CD4-positive, alpha-beta T cell treated with Interleukin-1 beta for 1 hour (primary cell): ENCODE measurements at places on chromosomes 13 and 19.
A peak's percentile ranks its signal among the peaks of the same experiment; 100 is the strongest.

DNA sequence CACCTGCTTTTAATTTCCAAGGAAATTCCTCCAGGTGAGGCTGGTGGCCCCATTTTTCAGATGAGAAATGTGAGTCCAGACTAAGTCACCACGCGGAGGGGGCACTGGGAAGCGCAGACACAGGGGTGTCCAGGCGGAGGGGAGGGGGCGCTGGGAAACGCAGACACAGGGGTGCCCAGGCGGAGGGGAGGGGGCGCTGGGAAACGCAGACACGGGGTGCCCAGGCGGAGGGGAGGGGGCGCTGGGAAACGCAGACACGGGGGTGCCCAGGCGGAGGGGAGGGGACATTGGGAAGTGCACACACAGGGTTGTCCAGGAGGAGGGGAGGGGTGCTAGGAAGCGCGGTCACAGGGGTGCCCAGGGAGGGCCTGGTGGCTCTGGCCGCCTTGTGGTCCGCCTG is 3.5 kb downstream of the GRK1 start:
- no peak for DNase-seq

GRCh38 chr13:28530729-28531076 is 35.8 kb upstream of the FLT1 start:
- no peak for DNase-seq

DNA sequence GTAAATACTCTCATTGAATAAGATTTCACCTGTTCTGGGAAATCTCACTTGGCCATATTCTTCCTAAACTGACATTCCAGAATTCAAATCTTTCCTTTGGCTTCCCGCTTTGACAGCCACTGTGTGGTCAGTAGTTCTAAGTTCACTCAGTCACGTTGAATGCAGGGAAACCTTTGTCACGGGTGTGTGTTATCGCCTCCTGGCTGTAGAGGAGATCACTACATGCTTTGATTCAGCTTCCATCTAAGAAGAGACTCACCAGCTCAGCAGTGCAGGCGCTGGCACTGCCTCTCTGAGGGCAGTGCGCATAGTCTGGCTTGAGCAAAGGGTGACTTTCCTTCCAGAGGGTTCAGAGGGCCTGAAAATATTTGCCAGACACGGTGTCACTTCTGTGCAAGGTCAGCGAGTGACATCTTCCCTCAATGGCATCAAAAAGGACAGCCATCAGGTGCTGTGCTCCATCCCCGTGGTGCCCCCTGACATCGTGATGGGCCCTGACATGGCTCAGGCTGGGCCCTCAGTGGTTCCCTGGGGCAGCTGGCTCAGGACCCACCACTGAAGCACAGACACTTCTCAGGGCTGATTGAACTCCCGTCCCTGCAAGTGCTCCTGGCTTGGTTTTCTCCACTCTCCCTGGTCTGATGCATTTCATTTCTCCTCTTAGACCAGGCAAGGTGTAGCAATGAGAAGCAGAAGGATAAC is 635.4 kb upstream of the ARGLU1 start:
- DNase-seq, result no peak

GRCh38 chr13:29323954-29324353 is 271.5 kb downstream of the SLC7A1 start:
- DNase-seq, result no peak

GRCh38 chr19:55086730-55087541 is 11.3 kb downstream of the EPS8L1 start:
- peak; percentile 59 for DNase-seq

DNA sequence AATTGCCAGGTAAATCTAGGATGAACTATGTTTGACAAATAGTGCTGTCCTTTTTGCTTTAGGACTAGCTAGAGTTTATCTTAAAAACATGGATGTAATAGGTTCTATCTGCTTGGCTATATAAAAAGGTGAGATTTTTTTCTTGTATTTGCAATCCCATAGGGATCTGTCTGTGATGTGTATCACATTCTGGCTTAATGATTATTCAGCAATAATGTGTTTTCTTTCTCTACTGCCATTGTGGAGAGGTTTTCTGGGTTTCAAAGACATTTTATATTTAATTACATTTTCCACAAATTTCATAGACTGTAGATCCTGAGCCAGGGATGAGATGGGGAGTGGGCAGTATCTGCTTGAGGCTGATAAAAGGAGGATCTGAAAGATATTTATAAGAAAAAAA is 277.8 kb upstream of the SLITRK5 start:
- DNase-seq, result no peak

GRCh38 chr13:36288794-36289391 is 8.7 kb downstream of the CCDC169 start:
- DNase-seq, result no peak

DNA sequence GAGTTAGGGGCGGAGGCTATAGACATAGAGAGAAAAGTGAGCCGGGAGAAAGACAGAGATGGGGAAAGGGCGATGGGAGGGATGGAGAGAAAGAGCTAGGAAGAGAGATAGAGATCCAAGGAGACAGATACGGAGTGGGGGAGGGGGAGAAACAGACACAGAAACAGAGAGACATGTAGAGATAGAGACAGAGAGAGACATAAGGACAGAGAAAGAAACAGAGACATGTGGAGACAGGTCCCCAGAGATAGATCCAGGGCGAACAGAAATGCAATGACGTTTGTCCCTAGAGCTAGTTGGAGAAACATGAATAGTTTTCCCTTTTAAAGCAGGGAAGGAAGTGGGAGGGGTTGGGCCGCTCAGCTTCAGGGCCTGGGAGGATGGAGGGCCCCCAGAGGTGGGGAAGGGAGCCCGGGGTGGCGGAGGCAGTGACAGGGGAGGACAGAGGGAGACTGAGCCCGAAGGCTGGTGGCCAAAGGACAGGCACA is 4.6 kb downstream of the PPP1R14A start:
- DNase-seq, result no peak

GRCh38 chr13:22243469-22244163 is 572.7 kb downstream of the FGF9 start:
- no peak for DNase-seq

GRCh38 chr19:45781214-45782161 is 802 bp downstream of the DMPK start:
- DNase-seq, result no peak

DNA sequence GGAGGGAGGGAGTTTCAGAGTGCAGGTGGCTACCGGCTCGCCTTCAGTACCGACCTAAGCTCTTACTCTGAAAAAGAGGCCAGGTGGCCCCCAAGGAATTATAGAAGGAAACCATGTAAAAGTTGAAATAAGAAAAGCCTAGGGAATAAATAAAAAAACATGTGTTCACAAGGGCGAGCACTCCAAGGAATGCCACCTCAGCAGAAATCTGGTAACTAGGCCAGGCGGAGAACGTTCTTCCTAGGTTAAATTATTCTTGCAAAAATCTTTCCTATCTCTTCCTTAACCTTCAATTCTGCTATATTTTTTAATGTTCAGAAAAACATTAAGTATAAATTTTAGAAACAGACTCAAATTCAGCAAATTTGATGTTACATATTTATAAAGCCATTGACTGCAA is 1260.3 kb upstream of the SLC10A2 start:
- no peak for DNase-seq

- DNase-seq, result no peak
Measured at GRCh38 chr13:31134039-31134711, 27.5 kb downstream of the HSPH1 start.

GRCh38 chr19:51751655-51752054 is at the start of gene FPR1:
Gene FPR1 (minus strand): TSS chr19:51751878. CDS start chr19:51746994, 4,884 bp downstream.
- no peak for DNase-seq

GRCh38 chr19:13229246-13229645 is 79.0 kb downstream of the IER2 start:
- DNase-seq, result no peak

- no peak for DNase-seq
Measured at GRCh38 chr13:37706041-37706440, 107.5 kb upstream of the POSTN start.

GRCh38 chr19:3462991-3463713 is 17.2 kb downstream of the SMIM24 start:
- no peak for DNase-seq

DNA sequence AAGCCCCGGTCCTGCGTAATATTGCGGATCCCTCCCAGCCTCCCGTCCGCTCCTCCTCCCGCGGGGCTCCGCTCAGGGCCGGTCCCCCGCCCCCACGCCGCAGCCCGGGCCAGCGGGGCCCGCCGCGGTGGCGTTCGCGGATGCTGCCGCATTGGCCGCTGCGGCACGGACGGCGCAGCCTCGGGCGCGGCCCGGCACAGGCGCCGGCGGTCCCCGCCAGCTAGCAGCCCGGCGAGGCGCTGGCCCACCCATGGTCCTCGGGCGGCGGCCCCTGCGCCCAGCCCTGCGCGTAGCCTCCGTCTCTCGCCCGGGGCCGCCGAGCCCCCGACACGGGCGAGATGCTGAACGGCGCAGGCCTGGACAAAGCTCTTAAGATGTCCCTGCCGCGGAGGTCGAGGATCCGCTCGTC is at the start of gene ATP8A2:
ATP8A2 (plus strand) TSS at position 100 of the 409 bp plus-strand sequence; CDS start at position 339, 239 bp downstream.
- DNase-seq, result no peak

DNA sequence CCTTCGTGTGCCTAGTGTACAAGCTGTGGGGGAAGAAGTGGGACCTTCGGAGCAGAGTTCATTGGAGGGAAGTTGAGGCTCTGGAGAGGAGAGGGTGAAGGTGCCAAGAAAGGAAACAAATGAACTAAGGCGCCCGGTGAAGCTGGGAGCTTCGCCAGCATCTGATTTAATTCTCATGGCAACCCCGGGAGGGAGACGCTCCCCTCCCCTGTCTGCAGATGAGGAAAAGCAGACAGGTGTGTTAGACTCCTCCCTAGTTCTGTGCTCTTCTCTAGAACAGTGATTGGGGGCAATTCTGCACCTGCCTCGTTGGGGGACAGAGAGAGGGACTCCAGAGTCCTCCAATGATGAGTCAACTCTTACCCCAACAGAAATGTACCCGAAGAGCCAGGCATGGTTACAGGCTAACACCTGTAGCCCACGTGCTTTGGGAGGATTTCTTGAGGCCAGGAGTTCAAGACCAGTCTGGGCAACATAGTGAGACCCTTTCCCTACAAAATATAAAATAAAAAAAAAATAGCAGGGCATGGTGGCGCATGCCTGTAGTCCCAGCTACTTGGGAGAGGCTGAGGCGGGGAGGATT is 4.2 kb downstream of the SSC5D start:
- no peak for DNase-seq

GRCh38 chr19:40223135-40223822 is 3.2 kb downstream of the CCNP start:
- peak; percentile 55 for DNase-seq

DNA sequence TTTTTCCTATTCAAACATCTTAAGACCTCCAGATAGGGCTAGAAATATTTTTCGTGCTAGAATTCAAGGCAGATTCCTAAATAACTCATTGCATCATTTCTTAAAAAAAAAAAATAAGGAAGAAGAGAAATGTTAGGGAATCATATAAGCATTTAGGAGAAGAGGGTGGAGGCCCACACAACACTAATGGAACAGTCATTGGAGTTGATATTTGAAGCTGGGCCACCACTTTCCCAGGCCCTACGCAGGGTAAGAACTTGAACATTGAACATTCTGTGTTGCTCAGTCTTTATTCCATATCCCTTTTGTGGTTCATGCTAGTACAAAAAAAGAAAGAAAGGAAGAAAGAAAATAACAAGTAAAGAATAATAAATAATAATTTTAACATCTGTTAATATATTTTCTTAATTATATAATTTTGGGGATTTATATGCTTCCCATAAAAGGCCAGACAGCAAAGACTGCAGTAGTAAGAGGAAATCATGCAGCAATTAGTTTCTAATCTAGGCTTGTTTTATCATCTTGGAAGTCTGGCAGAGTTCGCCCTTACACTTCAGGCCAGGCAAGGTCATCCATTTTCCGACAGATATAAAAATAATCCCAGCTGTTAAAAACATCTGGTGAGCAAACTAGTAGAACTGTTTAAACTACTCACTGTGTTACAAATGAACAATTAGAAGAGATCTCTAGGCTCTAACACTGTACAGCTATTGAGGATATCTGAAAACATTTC is 127.7 kb downstream of the FRY start:
- no peak for DNase-seq

- no peak for DNase-seq
Measured at GRCh38 chr19:29295285-29295684, 82.3 kb upstream of the UQCRFS1 start.

GRCh38 chr13:113917096-113917495 is 53.2 kb upstream of the GAS6 start:
- no peak for DNase-seq

DNA sequence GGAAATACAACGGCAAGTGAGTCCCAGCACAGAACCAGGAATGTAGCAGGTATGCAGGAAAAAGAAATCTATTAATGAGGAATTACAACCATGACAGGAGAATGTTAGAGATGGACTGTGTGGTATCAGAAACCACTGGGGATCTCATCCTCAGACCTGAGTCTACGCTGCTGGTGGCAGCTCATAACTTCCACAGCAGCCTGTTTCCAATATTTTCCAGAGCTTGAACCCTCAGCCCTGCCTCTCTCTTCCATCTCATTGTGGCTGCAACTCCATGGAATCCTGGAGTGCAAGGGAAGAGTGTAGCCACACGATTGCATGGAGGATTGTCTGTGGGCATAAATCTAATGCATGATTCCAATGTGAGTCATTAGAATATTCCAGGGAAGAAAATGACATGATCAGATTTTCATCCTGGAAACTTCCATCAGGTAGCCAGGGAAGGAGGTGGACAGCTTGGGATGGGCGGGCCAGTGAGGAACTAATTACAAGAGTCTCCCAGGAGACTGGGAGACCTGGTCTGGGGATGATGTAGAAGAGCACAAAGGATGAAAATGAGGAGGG is 14.9 kb downstream of the PLA2G4C start:
- DNase-seq, result no peak

- DNase-seq, result no peak
Measured at GRCh38 chr13:30042891-30043630, 192.6 kb upstream of the UBL3 start.

DNA sequence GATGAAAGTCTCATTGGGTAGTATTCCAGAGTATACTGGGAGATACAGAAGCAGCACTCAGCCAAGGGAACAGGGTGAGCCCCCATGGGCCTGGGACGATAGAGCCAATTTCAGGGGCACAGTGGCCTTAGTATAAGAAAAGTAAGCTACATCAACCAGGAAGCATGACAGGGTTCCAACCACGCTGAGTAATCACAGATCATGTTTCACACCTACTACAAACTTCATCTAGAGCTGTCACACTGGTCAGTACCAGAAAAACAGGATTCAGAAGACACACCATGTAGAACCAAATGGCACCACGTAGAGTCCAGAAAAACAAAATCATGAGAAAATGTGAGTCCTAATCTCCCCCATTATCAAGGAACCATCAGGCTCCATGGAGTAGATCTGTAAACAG is 1292.4 kb upstream of the MIR17HG start:
- DNase-seq, result no peak

- peak; percentile 71 for DNase-seq
Measured at GRCh38 chr19:16051254-16052025, 24.9 kb upstream of the TPM4 start.

DNA sequence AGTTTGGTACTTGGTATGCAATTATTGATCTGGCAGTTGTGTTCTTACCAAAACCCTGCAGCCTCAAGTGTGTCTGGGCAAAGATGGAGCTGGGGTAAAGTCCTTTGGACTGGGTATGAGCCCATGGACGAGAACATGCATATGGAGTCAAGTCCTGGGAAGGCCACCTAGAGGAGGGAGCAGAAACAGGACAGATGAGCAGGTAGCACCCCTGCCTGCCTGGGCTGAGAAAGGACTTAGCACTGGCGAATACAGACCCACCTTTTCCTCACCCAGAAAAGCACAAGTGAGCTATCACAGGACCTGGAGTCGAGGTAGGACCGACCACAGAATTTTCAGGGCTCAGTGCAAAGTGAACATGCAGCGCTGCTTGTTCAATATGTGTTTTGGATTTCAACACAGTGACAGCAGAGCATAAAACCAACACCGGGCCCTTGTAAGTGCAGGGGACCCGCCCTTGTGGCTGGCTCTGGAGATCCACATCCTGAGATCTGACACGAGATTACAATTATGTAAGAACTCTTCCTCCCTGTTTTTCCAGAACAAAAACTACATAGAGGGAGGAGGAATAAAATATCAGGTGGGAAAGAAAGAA is 25.9 kb downstream of the IGFL2 start:
- no peak for DNase-seq
